NB4 (cell line): ENCODE measurements at places on chromosomes 1 and 21.
A peak's percentile ranks its signal among the peaks of the same experiment; 100 is the strongest.

DNA sequence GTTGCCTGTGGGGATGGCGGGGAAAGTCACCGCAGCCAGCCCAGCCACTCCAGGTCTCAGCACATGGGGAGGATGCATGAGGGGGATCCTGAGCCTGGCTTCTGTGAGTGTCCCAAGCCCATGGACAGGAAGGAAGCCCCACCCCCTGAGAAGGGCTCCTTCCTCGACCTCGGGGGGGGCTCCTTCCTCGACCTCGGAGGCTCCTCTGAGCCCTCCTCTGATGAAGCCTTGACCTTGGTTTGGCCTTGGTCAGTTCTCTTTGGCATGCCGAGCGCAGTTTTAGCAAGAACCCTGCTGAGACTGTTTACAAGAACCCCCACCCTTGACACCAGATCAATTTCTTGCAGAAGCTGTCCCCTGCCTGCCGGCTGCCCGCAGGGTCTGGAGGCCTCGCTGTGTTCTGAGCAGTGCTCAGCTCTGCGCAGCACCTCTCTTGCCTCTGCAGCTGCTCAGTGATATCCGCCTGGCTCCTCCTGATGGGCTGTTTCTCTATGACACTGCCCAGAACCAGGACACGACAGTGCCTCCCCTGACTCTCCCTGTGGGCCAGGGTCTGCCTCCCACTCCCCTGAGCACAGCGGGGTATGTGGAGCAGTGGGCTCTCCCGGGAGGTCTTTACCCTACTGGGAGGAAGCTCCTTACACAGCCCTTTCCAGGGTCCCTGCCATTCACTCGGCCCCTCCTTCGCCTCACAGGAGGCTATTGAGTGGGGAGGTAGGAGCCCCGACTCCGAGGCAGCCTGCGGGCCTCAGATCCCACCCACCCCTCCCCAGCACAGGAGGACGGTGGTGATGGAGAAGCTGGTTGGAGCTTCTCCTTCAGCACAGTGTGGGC lies 15.4 kb downstream of the ACTRT2 start:
- DNase-seq: no peak

GRCh38 chr21:46188226-46189212 lies 4.3 kb upstream of the SPATC1L start:
- DNase-seq: peak; percentile 77

GRCh38 chr1:32797456-32797855 lies 19.7 kb downstream of the YARS1 start:
- DNase-seq: no peak

DNA sequence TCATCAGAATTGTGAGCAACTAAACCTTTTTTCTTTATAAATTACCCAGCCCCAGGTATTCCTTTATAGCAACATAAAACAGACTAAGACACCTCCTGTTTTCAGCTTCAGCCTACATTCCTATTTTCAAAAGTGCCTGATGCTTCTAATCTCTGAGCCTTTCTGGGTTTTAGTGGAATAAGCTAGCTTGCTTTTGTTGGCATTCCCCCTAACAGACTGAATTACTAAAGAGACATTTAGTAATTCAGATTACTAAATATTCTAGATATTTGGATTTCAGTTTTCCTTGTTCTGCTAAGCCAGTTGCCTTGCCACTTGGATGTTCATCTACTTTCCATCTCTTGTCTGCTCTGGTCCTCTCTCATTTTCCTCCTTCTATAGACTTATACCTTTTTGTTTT lies 10.5 kb upstream of the GNG12 start:
- DNase-seq: no peak
